ENCODE measurements at places on chromosomes 13 and 19. TPM values are rescaled to one million over a fixed set of nuclear protein-coding genes. Genes with fewer than 3 reads are reported as not detected.
A peak's percentile ranks its signal among the peaks of the same experiment; 100 is the strongest.

UGGT2 gene
- total RNA-seq: 74.7 TPM

GRCh38 chr13:105982219-105982930, 553.1 kb downstream of the EFNB2 start:
- no peak for DNase-seq
- no peaks in the 10 kb centered on the region for H3K36me3 ChIP-seq
- H3K27ac ChIP-seq: no peak overlapping the region
- H3K4me1 ChIP-seq: no peaks in the 10 kb centered on the region
- no peak overlapping the region for H3K4me3 ChIP-seq
- no peaks in the 10 kb centered on the region for H3K27me3 ChIP-seq

DNA sequence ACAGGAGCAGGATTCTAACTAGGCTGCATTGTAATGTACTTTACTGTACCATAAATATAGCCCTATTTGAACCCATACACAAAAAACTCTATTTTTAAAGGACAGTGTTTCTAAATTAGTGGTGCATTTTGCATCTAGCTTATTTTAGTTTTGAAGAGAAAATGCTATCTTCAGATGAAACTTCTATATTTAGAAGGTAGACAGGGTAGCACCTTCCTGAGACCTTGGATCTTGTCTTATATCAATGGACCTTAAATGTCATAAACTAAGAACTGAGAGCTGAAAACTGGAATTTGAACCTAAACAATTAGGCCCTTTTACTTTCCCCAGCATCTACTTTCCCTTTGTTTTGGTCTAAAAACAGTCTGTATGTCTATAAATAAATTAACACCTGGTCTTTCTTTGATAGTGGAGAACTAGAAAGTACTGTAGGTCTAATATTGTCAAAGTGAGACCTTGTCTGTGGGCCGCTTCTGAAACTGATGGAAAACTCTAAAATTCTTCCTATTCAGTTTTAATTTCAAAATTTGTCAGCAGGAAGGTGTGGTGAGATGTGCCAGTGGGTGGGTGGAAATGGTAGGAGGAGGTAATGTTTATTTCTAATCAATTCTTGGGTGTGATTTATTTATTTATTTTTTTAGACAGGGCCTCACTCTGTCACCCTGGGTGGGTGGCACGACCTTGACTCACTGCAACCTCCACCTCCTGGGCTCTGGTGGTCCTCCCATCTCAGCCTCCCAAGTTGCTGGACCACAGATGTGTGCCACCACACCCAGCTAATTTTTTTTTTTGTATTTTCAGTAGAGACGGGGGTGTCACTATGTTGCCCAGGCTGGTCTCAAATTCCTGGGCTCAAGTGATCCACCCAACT, 10.1 kb downstream of the COG3 start:
- H3K27me3 ChIP-seq: no peaks in the 10 kb centered on the region
- no peaks in the 10 kb centered on the region for H3K4me1 ChIP-seq
- H3K27ac ChIP-seq: no peak overlapping the region
- peaks cover 8% of the 10 kb centered on the region for H3K36me3 ChIP-seq
- no peak overlapping the region for H3K4me3 ChIP-seq

DNA sequence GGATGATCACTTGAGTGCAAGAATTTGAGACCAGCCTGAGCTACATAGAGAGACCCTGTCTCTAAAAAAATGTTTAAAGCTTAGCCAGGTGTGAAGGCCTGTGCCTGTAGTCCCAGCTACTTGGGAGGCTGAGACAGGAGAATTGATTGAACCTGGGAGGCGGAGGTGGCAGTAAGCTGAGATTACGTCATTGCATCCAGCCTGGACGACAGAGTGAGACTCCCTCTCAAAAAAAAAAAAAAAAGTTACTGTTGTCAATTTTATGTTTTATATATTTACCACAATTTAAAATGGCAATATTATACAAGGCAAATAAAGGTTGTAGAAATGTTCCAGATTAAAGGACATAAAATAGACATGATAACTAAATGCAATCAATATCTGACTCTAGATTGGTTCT, 29.2 kb downstream of the WDR87 start:
- H3K27ac ChIP-seq: no peak overlapping the region
- no peaks in the 10 kb centered on the region for H3K4me1 ChIP-seq
- no peaks in the 10 kb centered on the region for H3K36me3 ChIP-seq
- no peaks in the 10 kb centered on the region for H3K27me3 ChIP-seq
- no peak for DNase-seq
- no peak overlapping the region for H3K4me3 ChIP-seq

GRCh38 chr19:51903192-51903591, 1.6 kb downstream of the ZNF649 start:
- H3K36me3 ChIP-seq: peaks cover 19% of the 10 kb centered on the region
- DNase-seq: peak; percentile 63
- H3K4me3 ChIP-seq: peak overlapping the region; percentile 78

GRCh38 chr13:71661921-71662320, 205.1 kb downstream of the DACH1 start:
- H3K27me3 ChIP-seq: no peaks in the 10 kb centered on the region
- no peak for DNase-seq
- no peaks in the 10 kb centered on the region for H3K4me1 ChIP-seq
- H3K27ac ChIP-seq: no peak overlapping the region
- no peak overlapping the region for H3K4me3 ChIP-seq

- H3K4me1 ChIP-seq: peaks cover 5% of the 10 kb centered on the region
- DNase-seq: peak; percentile 11
- peak overlapping the region; percentile 99 for H3K27ac ChIP-seq
- peak overlapping the region; percentile 87 for H3K4me3 ChIP-seq
- H3K36me3 ChIP-seq: no peaks in the 10 kb centered on the region
Measured at GRCh38 chr13:48975101-48975855, 434 bp upstream of the FNDC3A start.

DNA sequence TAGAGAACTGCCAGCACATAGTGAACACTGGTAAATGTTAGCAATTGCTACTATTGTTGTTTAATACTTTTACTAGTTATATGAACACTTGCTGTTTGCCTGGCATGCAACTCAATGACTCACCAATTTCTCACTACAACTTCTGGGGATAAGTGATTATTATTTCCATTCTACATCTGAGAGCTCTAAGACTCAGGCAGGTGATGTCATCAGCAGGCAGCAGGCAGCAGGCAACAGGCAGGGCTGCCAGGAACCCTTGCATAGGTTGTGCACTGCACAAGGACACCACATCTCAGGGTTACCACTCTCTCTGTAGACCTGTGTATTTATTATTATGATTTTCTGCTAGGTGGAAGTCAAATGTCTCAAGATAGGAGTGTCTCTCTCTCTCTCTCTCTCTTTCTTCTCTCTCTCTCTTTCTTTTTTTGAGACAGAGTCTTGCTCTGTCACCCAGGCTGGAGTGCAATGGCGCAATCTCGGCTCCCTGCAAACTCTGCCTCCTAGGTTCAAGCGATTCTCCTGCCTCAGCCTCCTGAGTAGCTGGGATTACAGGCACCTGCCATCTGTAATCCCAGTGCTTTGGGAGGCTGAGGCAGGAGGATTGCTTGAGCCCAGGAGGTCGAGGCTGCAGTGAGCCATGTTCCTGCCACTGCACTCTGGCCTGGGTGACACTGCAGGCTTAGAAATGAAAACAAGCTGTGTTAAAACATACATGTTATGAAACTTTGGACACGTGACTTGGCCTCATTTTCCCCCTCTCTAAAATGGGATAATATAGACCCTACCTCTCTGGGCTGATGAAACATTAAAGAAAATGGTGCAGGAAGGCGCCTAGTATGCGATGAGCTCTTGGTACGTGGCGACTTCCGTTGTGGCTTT, 22.7 kb downstream of the HPN start:
- no peak overlapping the region for H3K4me3 ChIP-seq
- DNase-seq: no peak
- H3K27me3 ChIP-seq: peaks cover 3% of the 10 kb centered on the region

DNA sequence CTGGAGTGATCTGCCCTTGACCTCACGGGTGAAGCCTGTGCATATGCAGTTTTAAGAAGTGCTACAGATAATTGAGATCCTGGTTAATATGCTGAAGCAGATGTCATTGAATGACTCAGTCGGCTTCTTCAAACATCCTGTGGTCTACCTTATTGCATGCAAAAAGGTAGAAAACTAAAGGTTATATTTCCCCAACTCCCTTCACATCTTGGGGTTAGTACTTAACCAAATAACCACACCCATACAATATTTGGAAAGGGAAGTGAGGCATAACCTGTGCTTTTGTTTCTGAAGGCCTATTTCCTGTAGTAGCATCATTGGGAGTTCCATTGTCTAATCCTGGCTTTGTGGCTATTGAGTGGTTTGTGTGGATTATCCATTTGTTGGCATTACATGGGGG, 58.3 kb downstream of the RAP2A start:
- no peak for DNase-seq
- H3K27me3 ChIP-seq: no peaks in the 10 kb centered on the region
- no peak overlapping the region for H3K27ac ChIP-seq
- H3K36me3 ChIP-seq: no peaks in the 10 kb centered on the region

ZNF709 gene
- 13.1 TPM for total RNA-seq

GRCh38 chr13:51222686-51223559, 725 bp downstream of the FAM124A start:
- H3K4me1 ChIP-seq: peaks cover 25% of the 10 kb centered on the region
- H3K4me3 ChIP-seq: peak overlapping the region; percentile 79
- DNase-seq: no peak
- no peak overlapping the region for H3K27ac ChIP-seq
- no peaks in the 10 kb centered on the region for H3K27me3 ChIP-seq

PSPN gene
- total RNA-seq: 2.6 TPM

- no peaks in the 10 kb centered on the region for H3K27me3 ChIP-seq
- no peak for DNase-seq
- no peak overlapping the region for H3K4me3 ChIP-seq
Measured at GRCh38 chr13:25927932-25928331, 123.9 kb downstream of the SHISA2 start.

Measured in spinal cord (tissue), 10 donors.